ENCODE measurements at places on chromosomes 4 and X.
A peak's percentile ranks its signal among the peaks of the same experiment; 100 is the strongest.

GRCh38 chr4:20614816-20615215, 85.4 kb upstream of the PACRGL start:
- no peak for DNase-seq

GRCh38 chr4:37540486-37540885, 145.7 kb downstream of the RELL1 start:
- no peak for DNase-seq

GRCh38 chr4:173371292-173372192, 788 bp downstream of the SAP30 start:
- DNase-seq: peak; percentile 13

DNA sequence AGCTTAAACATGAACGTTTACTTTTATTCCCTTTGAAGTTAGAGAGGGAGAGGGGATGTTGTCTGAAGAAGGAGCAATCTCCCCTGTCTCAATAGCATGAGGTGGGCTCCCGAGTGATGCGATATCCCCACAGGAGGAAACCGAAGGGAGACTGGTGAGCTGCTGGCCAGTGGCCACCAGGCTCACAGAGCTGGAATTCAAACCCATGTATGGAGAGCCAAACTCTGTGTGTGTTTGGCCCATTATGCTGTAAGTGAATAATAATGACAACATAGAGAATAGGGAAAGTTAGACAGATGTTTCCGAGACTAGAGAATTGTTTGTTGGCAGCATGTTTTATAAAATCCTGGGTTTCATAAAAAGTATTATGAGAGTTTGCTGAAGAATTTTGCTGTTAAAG, 66.1 kb upstream of the CLNK start:
- DNase-seq: no peak

- no peak for DNase-seq
Measured at GRCh38 chrX:33416273-33416805, 205.0 kb upstream of the DMD start.

DNA sequence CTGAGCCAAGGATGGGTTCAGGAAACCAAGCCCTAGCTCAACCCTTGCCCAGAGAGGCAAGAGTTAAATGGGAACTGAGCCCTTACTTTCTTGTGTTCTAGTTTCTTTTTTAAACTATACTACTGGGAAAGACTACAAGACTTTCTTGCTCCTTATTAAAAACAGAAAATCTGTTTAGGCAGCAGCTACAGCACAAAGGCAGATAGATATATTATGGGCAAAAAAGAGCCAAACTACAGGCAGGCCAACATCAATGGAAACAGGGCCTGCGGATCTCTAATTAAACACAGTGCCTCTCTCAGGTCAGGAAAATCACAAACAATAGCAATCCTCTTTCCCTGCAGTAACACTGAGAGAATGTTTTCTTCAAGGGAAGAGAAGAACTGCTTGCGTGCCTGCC, 226.0 kb downstream of the LDB2 start:
- DNase-seq: no peak

DNA sequence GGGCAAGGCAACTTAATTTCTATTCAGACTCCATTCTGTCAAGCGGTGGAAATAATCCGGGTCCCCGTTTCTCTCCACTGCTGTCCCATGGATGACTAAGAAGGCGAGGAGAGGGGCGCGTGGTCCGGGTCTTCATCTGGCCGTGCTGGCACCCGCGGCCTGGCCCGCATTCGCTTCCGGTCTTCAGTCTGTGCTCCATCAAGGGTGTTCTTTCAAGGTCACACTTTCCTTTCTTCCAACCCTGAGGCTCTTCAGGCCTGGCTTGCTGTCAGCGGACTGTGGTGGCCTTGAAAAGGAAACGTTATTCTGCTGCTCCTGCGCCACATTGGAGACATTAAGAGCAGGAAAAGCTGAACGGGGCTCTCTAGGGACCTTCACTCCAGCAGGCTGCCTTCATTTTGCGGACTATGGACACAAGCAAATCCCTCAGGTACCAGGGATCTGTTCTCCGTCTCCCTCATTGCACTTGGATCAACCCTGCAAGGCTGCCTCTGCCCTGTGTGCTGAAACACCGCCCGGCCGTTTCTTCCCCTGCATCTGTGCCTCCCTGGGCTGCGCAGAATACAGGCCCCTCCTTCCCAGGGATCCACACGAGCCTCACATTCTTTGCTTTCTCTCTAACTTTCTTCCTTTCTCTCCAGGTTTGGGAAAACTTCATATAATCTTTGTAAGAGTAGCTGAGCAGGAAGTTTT, 5.7 kb upstream of the SLC25A4 start:
- DNase-seq: no peak

DNA sequence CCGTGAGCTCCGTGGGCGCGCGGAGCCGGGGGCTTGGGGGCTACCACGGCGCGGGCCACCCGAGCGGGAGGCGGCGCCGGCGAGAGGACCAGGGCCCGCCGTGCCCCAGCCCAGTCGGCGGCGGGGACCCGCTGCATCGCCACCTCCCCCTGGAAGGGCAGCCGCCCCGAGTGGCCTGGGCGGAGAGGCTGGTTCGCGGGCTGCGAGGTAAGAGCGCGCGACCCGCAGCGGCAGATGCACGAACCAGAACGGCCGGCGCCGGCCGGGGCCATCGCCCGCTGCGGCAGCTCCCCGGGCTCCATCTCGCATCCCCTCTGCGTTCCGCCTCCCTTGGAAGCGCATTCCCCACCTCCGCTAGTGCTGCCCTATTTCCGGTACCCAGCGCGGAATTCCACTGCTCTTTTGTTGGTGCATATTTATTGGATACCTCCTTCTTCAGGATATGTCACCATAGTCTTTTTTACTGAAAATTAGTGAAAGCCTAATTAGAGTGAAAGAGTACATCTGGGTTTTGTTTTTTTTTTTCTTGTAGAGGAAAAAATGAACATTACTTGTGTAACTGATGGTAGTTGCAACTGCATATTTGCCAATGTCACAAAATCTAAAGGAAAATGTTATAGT, 797 bp downstream of the PKD2 start:
- DNase-seq: no peak

DNA sequence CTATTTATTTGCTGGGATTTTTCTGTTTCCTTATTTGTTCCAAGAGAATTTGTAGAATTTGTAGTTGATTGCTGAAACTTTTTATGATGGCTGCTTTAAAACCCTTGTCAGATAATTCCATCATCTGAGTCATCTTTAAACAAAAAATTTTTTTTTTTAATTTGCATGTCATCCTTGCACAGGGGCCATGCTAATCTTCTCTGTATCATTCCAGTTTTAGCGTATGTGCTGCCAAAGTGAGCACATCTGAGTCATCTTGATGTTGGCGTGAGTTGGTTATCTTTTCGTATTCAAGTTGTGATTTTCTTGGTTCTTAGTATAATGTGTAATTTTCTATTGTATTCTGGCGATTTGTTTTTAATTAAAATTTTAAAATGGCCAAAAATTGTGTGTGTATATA, 18.7 kb upstream of the ZNF157 start:
- no peak for DNase-seq
